ENCODE measurements at places on chromosomes 12 and 14.

GRCh38 chr12:89353188-89353822 lies 1.0 kb upstream of the DUSP6 start:
- peak; percentile 46 for DNase-seq

DNA sequence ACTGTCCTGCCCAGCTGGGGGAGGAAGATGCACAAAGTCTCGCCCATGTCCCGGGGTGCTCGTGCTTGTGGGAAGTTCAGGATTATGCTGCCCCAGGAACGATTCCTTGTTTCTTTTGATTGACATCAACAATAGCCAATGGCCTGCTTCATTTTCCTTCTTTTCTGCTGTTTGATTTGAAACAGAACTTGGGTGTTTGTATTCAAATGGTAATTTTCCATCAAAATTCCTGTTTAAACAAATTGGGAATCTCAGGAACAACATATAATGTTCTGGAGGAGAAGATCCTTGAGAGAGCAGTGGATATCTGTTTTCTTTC lies 97.4 kb downstream of the ADGRD1 start:
- DNase-seq, result no peak

DNA sequence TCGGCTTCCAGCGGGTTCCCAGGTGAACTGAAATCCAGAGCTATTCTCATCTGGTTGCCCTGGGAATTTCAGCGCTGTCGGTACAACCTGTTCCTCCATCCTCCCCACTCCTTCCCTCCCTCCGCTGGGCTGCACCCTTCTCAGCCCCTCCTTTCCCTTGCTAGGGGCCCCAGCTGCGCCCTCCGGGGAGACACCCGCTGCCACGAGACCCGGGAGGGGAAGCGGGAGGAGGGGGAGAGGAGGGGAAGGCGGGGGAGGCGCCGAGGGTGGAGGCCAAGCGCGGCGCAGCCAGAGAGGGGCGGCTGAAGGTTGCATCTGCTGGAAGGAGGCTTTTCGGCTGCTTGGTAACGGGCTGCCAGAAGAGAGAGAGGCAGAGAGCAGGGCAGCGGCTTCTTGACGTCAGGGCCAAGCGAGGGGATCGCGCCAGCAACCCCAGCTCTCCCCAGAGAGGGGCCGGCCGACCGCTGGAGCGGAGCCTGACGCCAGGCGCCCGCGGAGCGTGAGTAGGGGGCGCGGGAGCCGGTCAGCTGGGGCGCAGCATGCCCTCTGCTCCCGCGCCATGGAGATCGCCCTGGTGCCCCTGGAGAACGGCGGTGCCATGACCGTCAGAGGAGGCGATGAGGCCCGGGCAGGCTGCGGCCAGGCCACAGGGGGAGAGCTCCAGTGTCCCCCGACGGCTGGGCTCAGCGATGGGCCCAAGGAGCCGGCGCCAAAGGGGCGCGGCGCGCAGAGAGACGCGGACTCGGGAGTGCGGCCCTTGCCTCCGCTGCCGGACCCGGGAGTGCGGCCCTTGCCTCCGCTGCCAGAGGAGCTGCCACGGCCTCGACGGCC lies at the start of gene KCNA5:
TSS of gene KCNA5 (plus strand) at position 291 of the 831 bp plus-strand sequence. CDS start at position 560, 269 bp downstream.
- DNase-seq, result no peak

DNA sequence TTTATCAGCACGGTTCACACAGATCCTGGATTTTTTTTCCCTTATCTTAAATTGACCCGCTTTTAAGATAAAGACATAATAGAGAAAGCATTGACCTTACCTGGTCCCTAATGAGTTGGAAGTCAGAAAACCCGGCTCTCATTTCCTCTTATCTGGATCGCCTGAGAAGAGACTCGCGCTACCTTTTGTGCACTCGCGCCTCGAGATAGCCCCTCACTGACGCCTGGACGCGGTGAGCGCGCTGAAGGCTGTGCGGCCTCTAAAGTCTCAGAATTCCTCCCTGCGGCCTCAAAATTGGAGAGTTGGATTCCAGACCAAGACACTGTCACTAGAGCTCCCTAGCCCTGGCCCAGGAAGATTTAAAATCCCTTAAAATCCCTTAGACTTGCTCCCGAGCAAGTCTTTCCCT lies 7.0 kb downstream of the NKX2-1 start:
- DNase-seq, result no peak

- peak; percentile 68 for DNase-seq
Measured at GRCh38 chr12:119544765-119545625, 48.6 kb upstream of the TMEM233 start.

GRCh38 chr14:95910628-95911027 lies 34.0 kb downstream of the TUNAR start:
- no peak for DNase-seq

DNA sequence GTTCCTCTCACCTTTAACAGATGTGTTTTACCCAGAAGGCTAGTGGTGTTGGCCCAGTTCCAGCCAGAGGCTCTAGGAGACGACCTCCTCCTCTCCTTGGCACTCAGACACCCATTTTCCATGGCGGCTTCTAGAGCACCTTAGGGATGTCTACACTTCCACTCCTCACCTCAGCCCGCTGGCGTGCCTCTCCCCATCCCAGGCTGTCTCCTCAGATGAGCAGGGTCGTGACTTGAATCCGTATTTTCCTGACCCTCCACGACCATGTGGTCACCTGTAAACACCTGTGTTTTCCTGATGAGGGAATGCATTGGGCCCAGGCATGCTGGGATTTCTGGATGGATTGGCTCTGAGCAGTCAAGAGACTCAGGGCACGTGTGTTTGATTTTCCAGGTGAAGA lies 21.8 kb upstream of the RIN3 start:
- no peak for DNase-seq

DNA sequence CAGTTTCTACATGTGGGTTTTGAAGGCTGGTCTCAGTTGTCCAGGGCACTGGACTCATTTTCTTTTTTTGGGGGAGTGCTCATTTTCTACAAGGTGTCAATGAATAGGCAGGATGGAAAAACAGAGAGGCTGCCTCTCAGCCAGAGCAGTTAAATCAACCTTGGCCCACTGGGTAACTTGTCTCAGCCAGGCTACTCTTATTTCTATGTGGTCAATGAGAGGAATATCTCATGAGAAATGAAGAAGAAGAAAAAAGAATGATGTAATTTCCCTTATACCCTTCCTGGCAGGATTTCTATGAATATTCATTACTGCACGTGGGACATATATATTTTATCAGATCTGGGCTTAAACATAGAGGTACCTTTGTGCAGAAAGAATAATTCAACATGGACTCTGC lies 155.2 kb upstream of the E2F7 start:
- no peak for DNase-seq

- DNase-seq, result no peak
Measured at GRCh38 chr12:109592905-109593272, 19.3 kb downstream of the MVK start.

- DNase-seq, result no peak
Measured at GRCh38 chr12:130434560-130434959, 96.9 kb downstream of the PIWIL1 start.

DNA sequence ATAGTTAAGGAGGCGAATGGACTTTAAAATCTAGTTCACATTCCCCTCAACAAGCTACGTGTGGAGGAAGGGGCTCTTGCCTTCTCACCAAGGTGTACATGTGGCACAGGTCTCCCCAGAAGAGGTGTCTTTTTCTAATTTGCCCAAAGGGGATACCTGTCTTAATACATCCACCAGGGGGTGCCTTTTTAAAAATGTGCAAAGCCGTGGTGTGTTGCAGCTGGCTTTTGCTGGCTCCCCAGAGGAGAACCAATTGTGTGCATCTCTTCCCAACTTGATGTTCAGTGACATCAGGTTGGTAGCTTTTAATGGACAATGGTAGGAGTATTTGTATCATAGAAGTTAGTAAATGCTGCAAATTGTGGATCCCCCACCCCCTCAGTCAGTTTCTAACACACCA lies 33.8 kb downstream of the CREBL2 start:
- peak; percentile 72 for DNase-seq

DNA sequence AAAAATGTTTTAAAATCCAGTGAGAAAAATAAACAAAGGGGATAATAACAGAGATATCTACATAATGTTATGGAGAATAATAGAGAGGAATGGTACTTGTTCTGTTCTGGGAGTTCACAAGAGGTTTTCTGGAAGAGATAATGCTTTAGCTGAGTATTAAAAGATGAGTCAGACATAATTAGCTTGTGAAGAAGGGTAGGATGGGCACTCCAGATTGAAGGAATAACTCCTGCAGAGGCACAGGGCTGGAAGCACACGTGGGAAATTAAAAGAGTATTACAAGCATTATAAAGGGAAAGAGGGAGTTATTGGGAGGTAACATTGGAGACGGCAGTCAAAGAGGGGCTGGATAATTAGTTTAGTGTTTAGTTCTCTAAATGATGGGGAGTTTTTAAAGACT lies 124.9 kb upstream of the BTG1 start:
- no peak for DNase-seq

DNA sequence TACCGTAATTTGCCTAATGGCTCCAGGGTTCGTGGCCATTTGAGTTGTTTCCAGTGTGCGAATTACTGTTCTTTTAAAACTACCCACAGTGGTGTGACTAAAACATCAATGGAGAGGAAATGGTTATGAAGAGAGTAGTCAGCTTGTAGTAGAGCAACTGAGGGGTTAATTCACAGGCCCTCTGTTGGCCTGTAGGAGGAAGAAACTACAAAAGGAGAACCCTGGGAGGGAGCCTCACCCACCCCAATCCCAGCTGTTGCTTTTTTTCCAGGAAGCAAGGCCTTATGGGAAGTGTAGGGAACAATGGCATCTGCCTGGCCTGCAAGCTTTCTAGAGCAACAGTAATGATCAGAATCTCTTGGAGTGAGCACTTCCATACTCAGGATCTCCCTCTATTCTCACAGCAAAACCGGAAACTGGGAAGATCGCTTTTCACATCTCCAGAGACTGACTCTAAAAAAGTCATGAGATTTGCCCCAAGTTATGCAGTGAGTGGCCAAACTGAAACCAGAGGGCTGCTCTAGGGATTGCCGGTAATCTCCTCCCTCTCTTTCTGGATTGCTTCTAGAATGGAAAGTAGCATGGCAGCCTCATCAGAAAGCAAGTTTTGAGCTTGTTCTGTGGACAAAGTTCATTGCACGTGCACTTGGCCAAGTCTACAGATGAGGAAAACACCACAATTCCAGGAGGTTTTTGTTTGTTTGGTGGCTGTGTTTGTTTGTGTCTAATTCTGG lies 125.3 kb upstream of the PWP1 start:
- no peak for DNase-seq

- no peak for DNase-seq
Measured at GRCh38 chr12:89070603-89071002, 281.7 kb downstream of the DUSP6 start.

DNA sequence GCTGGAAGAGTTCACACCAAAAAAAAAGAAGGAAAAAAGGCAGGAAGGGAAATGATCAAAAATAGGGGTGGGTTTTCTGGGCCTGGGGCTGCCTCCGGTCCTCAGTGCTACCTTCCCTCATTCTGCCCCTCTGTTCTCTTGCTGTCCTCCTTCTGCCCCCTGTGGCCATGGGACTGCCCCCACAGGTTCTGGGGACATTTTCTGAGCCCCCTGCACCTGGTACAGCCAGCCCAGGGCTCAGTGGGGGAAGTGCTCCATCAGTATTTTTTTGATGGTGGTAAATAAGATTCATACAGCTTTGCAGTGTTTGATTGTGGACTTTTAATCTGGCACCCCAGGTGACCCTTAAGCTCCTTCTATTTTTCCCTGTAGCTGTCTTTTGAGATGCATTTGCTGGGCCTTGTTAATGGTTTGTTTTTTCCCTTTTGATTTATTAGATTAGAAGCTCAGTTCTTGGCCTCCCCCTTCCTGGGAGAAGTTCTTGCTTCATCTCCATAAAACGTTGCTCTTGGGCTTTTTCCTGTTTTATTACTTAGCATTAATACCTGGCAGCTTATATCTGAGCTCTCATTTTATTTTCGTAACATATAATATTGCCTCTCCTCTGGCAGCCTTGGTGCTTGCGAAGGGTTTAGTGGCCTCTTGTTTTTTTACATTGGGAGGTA lies 43.1 kb downstream of the CHST11 start:
- DNase-seq, result no peak

- no peak for DNase-seq
Measured at GRCh38 chr14:99062216-99062615, 209.8 kb downstream of the BCL11B start.

- DNase-seq, result peak; percentile 50
Measured at GRCh38 chr14:60064491-60065072, 27.1 kb upstream of the PCNX4 start.

DNA sequence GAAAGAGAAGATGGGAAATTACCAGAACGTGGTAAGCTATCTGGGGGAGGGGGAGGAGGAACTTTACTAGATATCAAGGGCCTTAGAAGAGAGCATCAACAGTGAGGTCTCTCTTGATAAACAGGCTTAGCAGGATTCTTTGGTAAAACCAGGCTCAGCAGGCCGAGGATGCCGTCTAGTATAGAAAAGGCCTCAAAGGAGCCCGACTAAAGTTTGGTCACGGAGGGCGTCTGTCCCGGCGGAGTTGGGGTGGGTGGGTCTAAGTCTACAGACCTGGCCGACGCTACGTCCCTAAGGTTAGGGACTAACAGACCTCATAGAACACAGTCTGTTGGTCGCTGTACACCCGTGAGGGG lies 538 bp upstream of the TIGAR start:
- no peak for DNase-seq

DNA sequence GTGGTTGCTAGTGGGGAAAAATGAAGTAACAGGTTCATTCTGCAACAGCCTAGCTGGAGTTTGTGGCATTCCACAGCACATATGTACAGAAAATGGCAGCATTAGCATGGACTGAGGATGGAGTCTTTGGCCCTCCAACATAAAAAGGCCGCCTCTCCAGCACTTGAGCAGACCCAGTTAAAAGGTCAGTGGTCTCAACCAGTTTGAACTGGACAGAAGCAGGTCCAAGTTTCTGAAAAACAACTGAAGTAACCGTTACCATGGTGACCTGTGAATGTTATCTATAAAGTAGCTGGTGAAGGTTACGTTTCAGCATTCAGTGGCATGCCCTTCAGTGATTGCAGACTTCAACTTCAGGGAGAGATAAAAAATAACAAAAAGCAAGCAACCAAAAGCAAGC lies 34.1 kb upstream of the OR10AD1 start:
- no peak for DNase-seq

- no peak for DNase-seq
Measured at GRCh38 chr12:67077617-67078016, 191.5 kb upstream of the CAND1 start.
